ENCODE measurements at places on chromosomes 5 and 9.

DNA sequence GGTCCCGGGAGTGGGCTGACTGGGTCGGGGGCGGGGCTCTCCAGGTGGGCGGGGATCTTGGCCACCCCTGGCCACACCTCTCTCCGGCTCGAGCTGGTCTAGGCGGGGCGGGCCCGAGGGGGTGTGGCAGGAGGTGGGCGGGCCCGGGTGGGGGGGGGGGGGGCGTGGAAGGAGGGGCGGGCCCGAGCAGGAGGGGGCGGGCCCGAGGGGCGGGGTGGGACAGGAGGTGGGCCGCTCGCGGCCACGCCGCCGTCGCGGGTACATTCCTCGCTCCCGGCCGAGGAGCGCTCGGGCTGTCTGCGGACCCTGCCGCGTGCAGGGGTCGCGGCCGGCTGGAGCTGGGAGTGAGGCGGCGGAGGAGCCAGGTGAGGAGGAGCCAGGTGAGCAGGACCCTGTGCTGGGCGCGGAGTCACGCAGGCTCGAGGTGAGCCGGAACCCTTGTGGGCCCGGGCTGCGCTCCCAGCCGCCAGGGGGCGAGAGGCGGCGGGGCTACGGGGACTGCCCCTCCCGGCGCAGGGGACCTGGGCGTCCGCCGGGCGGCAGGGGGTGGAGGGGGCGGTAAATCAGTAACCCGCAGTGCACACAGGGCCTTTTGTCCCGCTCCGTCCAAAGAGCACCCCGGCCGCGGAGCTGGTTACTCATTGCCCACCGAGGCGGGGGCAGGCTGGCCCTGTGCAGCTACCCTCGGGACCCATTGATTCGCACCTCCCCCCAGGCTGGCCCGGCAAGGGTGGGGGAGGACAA lies at the start of gene FGFR4:
TSS of gene FGFR4 (plus strand) at position 262 of the 744 bp plus-strand sequence. CDS start 2,688 bp downstream, outside the sequence.
- DNase-seq, result peak; percentile 81

DNA sequence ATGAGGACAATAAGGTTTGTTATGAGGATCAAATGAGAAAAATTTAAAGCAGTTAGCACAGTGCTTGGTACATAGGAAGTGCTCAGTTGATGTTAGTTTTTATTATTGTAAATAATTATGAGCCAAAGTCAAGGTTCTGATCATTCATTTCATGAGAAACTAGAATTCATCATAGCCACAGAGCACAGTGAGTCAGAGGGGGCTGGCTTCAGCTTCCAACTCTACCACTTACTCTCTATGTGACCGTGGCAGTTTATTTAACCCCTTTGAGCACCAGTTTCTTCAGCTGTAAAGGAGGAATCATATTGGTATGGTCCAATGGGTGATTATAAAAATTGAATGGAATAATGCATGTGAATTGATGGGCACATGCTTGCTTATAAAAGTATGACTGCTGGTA lies 39.4 kb downstream of the KLHL3 start:
- DNase-seq, result no peak

- no peak for DNase-seq
These were observed 45.8 kb downstream of the CDH10 start for GRCh38 chr5:24598956-24599355.

- DNase-seq, result no peak
These were observed 31.0 kb upstream of the GNA14 start for GRCh38 chr9:77679088-77679487.

- DNase-seq, result no peak
These were observed 152.7 kb downstream of the ADCY2 start for GRCh38 chr5:7548596-7548995.

GRCh38 chr9:134776080-134776796 lies 104.4 kb upstream of the FCN2 start:
- DNase-seq, result no peak

DNA sequence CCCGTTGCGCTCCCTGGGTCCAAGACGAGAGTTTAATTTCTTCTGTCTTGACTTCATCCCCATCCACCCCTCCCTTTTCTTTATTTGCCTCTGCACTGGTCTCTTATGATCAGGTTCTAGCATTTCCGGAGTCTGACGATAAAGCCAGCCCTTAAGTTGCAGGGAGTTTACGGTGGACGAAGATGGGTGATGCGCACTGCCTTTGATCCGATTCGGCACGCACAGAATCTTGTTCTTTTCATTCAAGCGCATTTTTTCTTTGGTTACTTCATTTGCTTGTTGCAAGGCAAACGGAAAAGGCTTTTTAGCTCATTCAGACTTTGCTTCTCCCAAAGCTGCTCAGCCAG lies 488 bp upstream of the MCTP1 start:
- no peak for DNase-seq

DNA sequence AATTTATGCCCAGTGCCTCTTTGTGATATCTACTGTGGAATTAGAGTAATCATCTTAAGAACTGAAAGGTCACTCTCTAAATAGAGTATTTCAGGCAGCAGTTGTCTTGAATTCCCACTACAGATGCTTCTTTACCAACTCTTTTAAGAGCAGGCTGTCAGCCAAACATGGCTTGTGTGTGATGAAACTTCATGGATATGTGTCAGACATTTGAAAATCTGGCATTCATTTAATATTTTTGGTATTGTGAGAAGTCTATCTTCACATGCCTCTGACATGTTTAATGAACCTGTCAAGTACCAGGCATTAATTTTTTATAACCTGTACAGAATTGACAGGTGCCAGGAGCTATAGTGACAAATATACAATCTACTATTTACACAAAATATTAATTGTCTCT lies 318.6 kb downstream of the CDH9 start:
- DNase-seq, result no peak

- no peak for DNase-seq
These were observed 47.0 kb upstream of the HOMER1 start for GRCh38 chr5:79560771-79561524.

DNA sequence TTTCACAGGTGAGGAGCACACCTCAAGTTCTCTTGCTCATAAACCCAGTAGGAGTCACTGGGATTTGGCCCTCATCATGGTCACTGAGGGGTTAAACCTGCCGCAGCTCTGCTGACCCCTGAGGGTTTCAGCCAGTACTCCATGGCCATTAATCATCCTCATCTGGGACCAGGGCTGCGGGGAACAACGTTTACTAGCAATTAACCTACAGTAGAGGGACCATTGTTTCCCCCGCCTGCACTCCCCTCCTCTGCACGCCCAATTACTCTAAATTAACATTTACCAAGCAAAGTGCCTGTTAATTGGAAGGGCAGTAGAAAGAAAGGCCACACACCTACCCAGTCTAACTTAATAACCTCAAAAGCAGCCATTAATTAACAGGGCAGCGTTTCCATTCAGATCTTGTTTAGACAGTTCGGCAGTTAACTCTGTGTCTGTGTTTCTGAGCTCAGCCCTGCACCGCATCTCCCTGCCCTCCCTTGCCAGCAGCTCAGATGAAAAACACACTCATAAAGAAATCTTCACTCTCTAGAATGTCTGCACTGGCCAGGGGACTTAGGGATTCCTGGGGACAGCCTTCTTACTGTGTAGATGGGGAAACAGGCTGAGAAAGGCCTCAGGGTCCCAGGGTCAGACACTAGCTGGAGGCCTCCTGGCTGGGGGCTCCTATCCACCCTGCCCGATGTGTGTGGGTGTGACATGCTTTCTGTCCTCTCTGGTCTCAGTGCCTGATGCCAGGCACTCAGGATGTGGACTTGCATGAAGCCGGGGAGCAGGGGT lies 51.6 kb downstream of the ALG2 start:
- DNase-seq, result no peak

GRCh38 chr5:121937762-121938161 lies 24.0 kb upstream of the SRFBP1 start:
- DNase-seq, result no peak

DNA sequence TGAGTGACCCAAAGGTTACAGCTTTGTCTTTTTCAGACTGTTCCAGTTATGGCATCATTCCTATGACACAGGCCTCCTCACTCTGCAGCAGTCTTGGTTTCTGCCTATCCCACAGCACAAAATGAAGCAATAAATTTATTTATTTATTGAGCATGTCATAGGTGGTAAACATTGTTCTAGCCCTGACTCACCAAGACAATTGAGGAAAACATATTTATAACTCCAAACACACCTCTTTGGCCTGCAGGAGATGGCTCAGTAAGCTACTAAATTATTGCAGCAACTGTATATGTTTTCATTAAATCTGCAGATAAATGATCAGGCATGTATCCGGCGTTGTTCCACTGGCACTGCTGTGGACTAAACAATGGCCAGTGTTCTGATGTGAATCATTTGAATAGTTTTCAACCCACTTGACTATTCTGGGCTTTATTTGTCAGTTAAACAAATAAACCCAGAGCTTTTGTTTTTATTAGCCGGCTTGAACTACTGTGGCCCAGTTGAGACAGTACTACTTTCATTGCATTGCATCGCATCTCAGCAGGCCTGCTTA lies 83.2 kb downstream of the FOXD1 start:
- no peak for DNase-seq

DNA sequence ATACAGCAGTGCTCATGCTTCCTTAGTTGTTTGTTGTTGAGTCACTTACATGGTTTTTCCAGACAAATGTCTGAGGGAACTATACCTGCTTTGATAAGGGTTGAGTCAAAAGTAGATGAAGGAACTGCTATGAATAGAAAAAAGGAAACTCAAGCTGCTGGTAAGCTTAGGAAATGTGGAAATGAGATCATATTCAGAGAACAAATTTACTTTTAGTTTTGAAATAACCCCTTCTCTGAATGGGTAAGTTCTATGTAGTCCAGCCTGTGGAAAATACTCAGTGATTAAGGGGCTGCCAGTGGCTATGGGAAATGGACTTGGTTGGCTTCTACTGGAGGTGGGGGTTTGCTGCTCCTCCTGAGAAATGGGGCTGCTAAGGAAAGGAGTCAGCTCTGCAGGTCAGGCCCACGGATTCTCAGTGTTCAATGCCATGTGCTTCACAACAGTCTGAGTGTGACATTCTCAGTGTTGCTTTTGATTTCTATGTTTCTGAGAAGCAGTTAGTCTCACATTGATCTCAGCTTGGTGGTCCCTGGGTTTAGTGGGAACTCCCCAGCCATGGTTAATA lies 47.7 kb upstream of the GLRX start:
- DNase-seq, result no peak

DNA sequence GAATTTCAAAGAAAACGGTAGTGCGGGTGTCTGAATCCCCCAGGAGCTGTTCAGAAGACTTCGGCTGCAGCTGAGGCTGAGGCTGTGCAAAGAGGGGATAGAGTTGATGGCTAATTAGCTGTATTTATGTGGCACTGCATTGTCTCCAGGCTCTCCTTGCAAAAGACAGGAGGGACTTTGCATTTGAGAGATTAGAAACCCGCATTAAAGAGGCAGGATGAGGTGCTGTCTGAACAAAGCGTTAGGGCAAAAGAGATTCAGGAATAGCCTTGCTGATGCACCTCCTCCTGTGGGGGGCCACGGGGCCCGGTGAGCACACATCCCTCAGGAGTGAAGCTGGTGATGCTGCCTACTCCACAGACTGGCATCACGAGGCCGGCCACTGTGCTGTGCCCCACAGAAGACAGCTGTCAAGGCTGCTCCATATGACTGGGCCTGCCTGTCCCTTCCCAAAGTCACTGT lies 343.6 kb upstream of the DAP start:
- DNase-seq, result no peak

Data from D721Med (cell line).